ENCODE measurements at places on chromosomes 4 and X. TPM values are rescaled to one million over a fixed set of nuclear protein-coding genes. Genes with fewer than 3 reads are reported as not detected.
A peak's percentile ranks its signal among the peaks of the same experiment; 100 is the strongest.

DNA sequence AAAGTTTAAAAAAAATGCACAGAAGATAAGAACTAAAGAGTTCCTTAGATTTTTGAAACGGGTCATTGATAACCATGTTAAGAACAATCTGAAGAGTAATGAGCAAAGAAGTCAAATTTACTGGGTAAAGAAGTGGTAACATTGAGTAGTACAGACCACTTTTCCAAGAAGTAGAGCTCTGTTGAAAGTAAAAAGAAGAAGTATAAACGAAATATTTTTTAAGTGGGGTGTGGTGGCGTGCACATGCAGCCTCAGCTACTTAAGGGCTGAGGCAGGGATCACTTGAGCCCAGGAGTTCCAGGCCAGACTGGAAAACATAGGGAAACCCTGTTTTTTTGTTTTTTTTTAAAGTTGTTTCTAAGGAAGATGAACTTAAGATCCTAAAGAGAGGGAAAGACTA, 68.5 kb downstream of the UBA6 start:
- no peak for DNase-seq

DNA sequence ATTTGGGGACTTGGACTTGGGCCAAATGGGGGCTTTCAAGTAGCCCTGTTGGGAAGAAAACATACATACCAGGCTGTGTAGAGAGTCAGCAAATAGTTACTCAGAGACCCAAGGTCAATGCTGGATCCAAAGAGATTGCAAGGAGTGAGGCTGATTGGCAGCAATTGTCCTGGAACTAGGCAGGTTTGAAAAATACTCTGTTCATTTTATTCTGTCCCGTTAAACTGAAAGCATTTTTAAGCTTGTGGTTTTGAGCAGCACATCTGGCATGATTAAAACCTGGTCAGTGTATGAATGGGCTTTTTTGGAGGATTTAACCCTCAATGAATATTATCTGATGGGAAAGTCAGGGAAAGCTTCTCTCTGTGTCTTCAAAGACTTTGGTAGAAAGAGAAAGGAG, 294.3 kb upstream of the BOD1L1 start:
- DNase-seq, result no peak

DNA sequence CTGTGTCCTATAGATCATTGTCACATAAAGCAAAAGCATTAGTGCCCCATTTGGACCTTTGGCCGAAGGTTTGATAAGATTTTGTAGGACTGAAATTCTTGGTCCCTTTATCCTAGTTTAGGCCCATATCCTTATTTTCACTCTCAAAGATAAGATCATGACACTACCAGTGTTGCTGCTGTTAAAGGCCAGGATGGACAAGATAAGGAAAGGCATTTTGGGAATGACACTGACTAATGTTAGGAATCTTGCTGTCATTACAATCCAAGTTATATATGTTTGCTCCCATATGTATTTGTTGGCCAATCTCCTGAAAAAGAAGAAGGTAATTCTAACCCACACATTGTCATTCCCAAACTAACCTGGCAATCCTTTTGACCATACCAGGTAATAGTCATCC, 101.3 kb upstream of the VAMP7 start:
- no peak for DNase-seq

DNA sequence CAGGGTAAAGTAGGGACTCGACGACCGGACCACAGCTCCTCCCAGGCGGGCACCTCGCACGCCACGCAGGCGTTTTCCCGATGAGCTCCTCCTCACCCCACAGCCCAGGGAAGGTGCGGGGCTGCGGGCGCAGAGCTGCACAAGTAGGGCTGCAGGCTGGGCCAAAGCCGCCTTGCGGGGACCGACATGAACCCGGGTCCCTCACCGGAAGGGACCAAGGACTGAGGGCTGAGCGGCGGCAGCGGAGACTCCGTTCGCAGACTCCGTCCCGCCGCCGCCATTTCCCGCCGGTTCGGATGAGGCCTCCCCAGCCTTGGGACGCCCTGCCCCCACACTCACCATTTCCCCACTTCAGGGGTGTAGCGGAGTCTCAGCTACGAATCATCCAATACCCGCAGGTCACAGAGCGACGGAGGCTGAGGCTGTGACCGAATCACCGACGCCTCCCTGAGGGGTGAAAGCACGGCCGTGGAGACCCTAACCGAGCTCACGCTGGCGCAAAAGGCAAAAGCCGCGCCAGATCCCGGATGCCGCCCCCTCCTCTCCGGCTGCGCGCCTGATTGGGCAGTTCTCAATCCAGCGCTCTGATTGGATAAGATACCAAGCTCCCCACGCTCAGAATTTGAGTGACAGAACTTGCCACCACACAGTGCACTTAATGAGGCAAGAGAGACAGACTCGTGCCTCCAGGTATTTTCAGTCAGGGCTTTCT, at the start of gene ZNF732:
TSS of gene ZNF732 (minus strand) at position 506 of the 712 bp plus-strand sequence. CDS start at position 342, 164 bp downstream.
- DNase-seq, result peak; percentile 93

- DNase-seq, result no peak
These were observed 434.9 kb downstream of the FSTL5 start for GRCh38 chr4:161728929-161729328.

- no peak for DNase-seq
These were observed 111.0 kb downstream of the RASGEF1B start for GRCh38 chr4:81360737-81361136.

DNA sequence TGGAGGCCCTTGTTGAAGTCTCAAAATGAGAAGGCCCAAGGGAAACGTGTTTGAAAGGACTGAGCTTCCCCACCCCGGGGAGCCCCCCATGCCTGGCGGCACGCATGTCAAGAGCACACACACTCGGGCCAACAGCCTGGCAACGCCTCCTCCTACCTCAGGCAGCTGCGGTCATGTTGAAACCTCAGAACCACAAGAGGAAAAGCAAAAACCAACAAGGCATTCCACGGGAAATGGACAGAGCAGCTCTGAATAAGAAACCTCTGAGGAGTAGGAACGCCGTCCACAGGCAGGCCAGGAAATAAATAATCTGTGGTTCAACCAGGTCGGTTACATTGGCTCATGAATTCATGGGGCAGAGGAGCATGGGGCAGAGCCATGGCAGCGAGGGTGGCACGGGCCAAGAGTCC, 95.7 kb upstream of the AFAP1 start:
- DNase-seq, result no peak

DNA sequence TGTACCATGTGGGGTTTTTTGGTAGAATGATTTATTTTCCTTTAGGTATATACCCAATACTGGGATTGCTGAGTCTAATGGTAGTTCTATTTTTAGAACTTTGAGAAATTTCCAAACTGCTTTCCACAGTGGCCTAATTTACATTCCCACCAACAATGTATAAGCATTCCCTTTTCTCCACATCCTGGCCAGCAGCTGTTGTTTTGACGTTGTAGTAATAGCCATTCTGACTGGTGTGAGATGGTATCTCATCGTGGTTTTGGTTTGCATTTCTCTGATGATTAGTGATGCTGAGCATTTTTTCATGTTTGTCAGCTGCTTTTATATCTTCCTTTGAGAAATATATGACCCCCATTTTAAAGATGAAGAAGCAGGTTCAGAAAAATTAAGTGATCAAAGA, 153.7 kb downstream of the CBR4 start:
- no peak for DNase-seq

DNA sequence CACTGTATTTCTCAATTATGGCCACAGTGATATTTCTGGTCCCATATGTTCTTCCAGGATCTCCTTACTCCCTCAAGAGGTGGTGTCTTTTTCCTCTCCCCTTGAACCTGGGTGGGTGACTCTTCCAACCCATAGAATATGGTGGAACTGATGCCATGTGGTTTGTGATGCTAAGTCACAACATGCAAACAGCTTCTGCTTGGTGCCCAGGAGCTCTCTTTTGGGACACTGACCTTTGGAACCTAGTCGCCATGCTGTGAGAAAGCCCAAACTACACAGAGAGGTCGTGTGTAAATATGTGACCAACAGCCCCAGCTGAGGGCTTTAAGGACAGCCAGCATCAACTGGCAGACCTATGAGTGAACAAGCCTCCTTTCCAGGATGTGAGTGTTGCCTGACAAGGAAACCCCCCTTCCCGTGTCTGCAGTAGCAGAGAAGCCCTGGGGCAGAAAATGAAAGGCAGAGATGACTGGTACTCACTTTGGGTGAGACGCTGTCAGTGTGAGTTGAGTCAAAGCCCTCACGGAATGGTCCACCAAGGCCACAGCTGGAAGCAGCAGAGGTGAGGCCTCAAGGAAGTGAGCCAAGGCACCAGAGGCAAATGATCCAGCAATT, 223.4 kb downstream of the BCOR start:
- no peak for DNase-seq

DNA sequence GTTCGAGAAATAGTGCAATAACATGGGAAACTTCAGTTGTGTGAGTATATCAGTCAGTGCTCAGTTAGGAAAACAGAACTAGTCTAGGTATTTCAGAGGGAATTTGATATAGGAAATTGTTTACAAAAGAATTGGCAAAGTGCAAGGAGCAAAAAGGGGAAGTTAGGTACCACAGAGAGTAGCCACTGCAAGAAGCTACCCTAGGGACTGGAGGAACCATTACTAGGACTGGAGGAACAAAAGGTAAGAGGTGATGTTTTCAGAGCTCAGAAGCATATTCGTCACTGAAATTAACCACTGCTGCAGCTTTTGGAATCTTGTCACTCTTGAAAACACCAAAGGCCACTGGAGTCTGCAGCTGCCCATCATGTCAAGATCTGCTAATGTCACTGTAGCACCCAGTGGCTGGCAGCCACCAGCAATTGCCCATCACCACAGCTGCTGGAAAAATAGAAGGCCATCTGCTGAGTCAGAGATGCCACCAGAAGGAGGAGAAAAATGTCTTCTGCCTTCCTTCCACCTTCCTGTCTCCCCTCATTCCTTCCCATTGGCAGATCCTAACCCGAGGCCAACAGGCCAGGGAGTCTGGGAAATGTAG, 160.6 kb upstream of the RPS6KA3 start:
- DNase-seq, result no peak

- no peak for DNase-seq
These were observed 211.5 kb upstream of the KLF3 start for GRCh38 chr4:38452542-38452941.

GRCh38 chrX:115562480-115562847, 1.5 kb downstream of the PLS3 start:
- no peak for DNase-seq

GRCh38 chr4:177485528-177485927, 43.3 kb upstream of the AGA start:
- no peak for DNase-seq

- DNase-seq, result peak; percentile 41
These were observed 37.4 kb upstream of the DHRSX start for GRCh38 chrX:2538031-2538757.

- no peak for DNase-seq
These were observed 76.4 kb upstream of the F8A3 start for GRCh38 chrX:155534800-155535199.

GRCh38 chr4:78667764-78668163, 108.4 kb upstream of the BMP2K start:
- DNase-seq, result no peak

GRCh38 chr4:40557736-40558135, 71.9 kb downstream of the RBM47 start:
- DNase-seq, result no peak

DNA sequence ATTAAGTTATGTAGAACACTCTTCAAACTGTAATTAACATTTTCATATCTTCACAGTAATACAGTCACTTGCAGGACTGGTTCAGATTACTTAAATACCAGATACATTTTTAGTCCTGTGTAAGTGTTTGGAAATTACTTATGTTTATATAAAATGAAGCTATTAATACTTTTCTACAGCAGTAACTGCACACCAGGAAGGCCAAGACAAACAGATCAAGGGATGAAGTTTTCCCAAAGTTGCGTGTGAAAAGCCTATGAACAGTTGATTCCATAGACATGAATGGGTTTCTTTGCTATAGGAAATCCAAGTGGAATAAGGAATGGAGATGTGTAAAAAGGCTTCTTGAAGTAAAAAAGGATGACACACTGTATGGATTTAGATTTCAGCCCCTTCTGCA, 28.9 kb upstream of the DRP2 start:
- no peak for DNase-seq

- peak; percentile 11 for DNase-seq
These were observed 1.5 kb upstream of the ANXA5 start for GRCh38 chr4:121698236-121698671.

DNA sequence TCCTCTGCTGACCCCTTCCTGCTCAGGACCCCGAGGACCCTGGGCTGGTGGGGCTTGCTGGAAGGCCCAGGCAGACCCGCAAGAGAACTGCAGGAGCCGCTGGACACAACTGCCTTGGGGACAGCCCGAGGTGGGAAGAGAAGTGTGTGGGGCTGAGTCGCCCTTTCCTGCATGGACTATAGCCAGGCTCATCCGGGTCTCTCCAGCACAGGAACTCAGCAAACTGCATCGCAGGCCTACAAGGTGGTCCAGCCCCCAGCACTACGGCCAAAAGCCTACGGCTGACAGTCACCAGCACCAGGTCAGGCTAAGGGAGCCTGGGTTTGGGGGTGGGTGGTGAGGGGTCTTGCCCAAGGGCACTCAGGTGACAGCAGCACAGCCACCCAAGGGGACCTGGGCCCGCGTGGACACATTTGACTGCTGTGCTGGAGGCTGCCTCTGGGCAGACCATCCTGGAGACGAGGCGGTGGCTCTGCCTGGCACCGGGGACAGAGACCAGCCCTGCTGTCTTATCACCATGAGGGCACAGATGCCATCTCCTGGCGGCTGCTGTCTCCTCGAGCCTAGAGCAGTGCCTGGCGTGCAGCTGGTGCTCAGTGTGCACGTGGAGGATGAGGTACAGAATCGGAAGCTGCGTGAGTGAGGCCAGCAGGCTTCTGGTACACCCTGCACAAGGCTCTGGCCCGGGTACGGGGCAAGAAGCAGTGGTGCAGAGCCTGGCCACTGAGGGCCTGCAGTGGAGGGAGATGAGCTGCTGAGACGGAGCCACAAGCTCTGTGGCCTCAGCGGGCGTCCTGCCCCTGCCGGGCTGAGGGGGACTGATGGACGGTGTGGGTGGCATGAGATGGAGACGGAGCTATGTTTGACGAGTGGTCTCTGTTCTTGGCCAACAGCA, 15.1 kb downstream of the LRPAP1 start:
- DNase-seq, result no peak

The MAGEA4 gene
- total RNA-seq, result not detected

The CACNA1F gene
- total RNA-seq, result 0.37 TPM

The HSFX4 gene
- not detected for total RNA-seq

The AREG gene
- total RNA-seq, result 17.1 TPM

The SSX1 gene
- not detected for total RNA-seq

The CFI gene
- 18.4 TPM for total RNA-seq

The SLC9A7 gene
- total RNA-seq, result 15.2 TPM

The TRIM60 gene
- total RNA-seq, result not detected

The MUC7 gene
- not detected for total RNA-seq

The SERTM2 gene
- total RNA-seq, result 2.3 TPM

Measured in stomach (tissue), 19 donors.